ENCODE measurements at places on chromosomes 16 and 17.

DNA sequence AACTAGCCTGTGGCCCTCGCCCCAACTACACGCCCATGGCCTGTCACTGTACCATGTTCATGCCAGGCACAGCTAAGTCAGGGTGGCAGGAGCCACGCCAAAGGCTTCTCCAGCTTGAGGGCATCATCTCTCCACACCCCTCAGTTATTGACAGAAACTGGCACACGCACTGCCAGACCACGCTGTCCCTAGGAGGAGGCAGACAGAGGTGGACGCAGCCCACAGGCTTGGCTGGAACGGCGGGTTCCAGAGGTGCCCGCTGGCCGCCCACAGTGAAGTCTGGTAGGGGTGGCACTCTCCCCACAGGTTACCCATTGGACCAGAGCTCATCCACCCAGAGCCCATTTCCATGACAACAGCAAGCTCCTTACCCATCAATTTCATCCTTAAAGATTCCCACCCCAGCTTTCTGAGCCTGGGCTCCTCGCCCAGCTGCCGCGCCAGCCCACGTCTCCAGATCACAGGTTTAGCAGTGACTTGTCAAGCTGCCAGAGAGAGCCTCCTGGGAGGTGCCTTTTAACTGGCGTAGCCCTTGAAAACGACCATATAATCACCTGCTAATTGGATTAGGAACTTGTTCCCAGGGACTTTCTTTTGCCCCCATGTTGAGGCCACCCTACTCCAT, 27.9 kb downstream of the RPRML start:
- no peak for DNase-seq

GRCh38 chr16:23534868-23535860, 22.0 kb downstream of the EARS2 start:
- no peak for DNase-seq

DNA sequence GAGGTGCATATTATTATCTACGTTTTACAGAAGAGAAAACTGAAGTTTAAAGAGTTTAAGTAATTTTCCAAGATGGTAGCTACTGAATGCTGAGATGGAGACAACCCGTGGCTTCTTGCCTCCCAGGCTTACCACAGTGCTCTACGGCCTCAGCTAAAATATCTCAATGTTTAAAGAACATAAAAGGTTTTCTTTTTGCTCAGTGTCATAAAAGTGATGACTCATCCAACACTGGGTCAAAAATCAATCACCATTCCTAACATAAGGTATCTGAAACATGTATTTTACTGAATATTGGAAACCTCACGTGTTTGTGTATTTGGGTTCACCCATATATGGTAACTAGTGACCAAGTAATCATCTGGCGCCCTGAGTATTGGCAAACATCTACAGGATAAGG, 18.4 kb downstream of the ABCA9 start:
- no peak for DNase-seq

- no peak for DNase-seq
Measured at GRCh38 chr16:66103211-66103610, 263.3 kb upstream of the CDH5 start.

- no peak for DNase-seq
Measured at GRCh38 chr16:88170528-88170991, 212.2 kb upstream of the ZNF469 start.

Measured in activated B cell treated with CpG ODN at 0.5 μM for 24 hours (primary cell).